ENCODE measurements at places on chromosomes 11 and 22.

DNA sequence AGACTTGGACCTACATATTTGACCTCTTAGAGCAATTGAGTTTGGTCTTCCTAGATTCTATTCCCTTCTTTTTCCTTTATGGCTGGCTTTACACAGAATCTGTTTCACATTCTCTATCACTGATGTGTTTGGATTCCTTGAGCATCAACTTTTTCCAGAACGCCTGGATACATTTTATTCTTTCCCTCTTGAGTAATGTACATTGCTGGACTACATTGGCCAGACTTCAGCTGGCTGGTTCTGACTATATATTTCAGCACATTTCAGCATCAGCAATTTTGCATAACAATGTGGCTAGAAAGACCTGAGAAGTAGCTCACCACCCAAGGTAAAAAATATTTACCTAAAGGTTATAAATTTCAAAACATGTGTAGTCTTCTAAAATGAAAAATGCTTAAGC is 2198.2 kb upstream of the RAG2 start:
- no peak for DNase-seq
- H3K4me1 ChIP-seq = no peaks in the 10 kb centered on the region
- no peaks in the 10 kb centered on the region for H3K27me3 ChIP-seq
- no peak overlapping the region for H3K27ac ChIP-seq
- H3K36me3 ChIP-seq = no peaks in the 10 kb centered on the region

- no peak for DNase-seq
- H3K27ac ChIP-seq = no peak overlapping the region
- no peaks in the 10 kb centered on the region for H3K27me3 ChIP-seq
- peaks cover 12% of the 10 kb centered on the region for H3K4me1 ChIP-seq
- no peaks in the 10 kb centered on the region for H3K36me3 ChIP-seq
- H3K4me3 ChIP-seq = no peak overlapping the region
These were observed 22.2 kb upstream of the BIRC3 start for GRCh38 chr11:102295045-102295444.

GRCh38 chr22:50171965-50172421 is 1.5 kb downstream of the PANX2 start:
- no peak for DNase-seq
- peaks cover 6% of the 10 kb centered on the region for H3K36me3 ChIP-seq
- H3K27me3 ChIP-seq = peaks cover 18% of the 10 kb centered on the region
- H3K27ac ChIP-seq = no peak overlapping the region
- H3K4me3 ChIP-seq = peak overlapping the region; percentile 19
- H3K4me1 ChIP-seq = no peaks in the 10 kb centered on the region

DNA sequence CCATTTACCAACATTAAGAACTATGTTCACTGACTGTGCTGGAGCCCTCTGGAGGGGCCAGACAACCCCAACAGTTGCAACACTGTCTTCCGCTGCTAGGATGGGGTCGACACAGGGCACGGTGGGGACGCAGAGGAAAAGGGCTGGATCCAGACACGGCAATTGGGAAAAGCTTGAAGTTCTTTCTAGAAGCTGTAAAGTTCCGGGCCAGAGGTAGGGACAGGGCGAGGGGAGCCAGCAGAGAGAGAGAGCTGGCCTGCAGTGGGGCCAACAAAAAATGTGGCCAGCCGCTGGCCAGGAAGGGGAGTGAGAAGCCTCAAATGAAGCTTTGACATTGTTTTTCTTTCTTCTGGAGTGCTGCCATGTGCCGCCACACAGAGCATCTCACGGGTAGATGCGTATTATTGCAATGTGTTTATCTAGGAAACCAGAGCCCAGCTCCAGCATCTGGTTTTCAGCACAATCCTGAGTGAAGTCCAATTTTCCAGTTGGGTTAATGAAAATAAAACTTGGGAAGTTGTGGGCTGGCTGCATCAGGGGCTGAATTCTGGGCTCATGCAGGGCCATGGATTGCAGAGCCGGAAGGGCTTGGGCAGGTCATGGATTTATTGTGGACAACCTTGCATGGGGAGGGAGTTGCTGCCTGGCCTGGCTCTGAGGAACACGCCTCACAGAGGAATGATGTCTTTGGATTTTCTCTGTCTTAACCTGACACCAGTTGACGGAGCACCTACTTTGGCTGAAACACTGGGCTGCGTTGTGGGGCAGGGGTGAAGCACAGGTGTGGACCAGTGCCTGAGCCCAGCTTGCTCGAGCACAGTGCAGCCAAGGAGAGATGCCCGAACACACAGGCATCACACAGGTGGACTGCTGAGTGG is 67.6 kb upstream of the AMPD3 start:
- no peak overlapping the region for H3K27ac ChIP-seq
- H3K4me1 ChIP-seq = no peaks in the 10 kb centered on the region
- no peak for DNase-seq
- H3K27me3 ChIP-seq = peaks cover 21% of the 10 kb centered on the region
- H3K4me3 ChIP-seq = no peak overlapping the region

Data from MCF 10A (cell line).